ENCODE measurements at places on chromosomes 7 and 10. TPM values are rescaled to one million over a fixed set of nuclear protein-coding genes. Genes with fewer than 3 reads are reported as not detected.

DNA sequence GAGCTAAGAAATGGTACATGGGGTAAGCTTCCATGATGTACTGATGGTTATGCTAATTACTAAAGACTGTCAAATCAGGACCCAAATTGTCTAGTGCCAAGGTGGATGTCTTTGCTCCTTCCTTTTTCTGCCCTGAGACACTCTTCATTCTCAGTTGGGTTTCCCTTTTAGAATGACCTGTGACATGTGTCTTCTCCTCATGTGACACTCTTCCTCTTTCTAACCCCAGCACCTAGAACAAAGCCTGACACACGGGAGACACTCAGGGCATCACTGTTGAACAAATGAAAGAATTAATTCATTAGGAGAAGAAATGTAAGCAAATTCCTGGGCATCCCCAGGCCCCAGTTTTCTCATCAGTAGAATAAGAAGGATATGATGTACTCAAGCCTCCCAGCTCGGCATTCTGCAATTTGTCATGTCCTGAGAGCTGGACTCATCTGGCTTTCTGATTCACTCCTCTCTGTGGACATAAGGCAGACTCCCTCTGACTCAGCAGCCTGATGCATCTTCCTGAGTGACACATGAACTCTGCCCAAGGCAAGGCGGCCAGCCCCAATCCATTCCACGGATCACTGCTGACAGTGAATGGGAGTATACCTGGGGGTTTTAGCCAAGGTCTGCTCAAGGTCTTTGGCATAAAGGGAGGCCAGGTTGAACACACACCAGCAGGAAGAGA lies 473.8 kb downstream of the KCNMA1 start:
- H3K4me1 ChIP-seq: no peaks in the 10 kb centered on the region
- no peak for DNase-seq
- no peak overlapping the region for H3K27ac ChIP-seq
- H3K4me3 ChIP-seq: no peak overlapping the region

- no peak for DNase-seq
- H3K4me1 ChIP-seq: no peaks in the 10 kb centered on the region
- no peak overlapping the region for H3K4me3 ChIP-seq
- no peaks in the 10 kb centered on the region for H3K27me3 ChIP-seq
- no peak overlapping the region for H3K27ac ChIP-seq
- no peaks in the 10 kb centered on the region for H3K36me3 ChIP-seq
Measured at GRCh38 chr7:116653204-116653603, 18.8 kb upstream of the MET start.

DNA sequence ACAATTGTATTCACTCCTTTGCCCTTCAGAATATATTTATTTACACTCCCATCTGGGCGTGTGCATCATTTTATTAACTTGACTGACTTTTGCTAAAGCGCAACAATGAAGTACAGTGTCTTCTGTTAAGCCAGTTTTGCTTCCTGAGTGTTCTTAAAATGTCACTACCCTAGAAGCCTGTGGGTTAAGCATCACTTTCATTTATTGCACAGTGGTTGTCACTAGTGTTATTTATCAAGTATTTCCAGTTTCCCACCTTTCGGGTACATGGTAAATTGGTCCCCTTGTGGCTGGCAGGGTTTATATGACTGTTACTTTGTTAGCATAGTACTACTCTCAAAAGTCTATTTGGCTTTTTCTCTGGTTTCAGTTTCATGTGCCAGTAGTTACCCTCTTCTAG lies 3.3 kb downstream of the HILPDA start:
- no peak for DNase-seq
- H3K4me3 ChIP-seq: no peak overlapping the region
- H3K27me3 ChIP-seq: no peaks in the 10 kb centered on the region
- no peak overlapping the region for H3K27ac ChIP-seq
- peaks cover 19% of the 10 kb centered on the region for H3K4me1 ChIP-seq

DNA sequence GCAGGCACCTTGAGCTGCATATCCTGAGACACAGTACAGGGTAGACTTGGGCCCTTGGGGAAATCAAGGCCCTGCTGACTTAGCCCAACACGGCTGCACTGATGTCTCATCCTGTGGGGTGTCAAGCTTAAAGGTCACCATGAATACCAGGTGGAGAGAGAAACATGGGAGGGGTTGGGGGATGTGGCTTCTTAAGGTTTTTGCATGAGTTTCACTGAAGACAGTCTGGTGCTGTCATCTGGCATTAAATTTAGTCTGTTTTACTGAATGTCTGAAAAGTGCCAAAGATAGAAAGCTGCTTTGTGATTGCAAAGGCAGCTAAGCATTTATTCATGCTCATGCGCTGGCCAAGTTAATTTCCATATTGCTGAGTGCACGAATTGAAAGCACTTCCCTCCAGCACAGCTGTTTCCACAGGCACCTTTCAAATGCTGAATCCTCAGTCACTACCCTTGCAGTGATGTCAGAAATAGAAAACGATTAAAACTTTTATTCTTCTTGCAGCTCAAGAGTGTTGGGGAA lies 102.1 kb downstream of the OSBPL3 start:
- no peaks in the 10 kb centered on the region for H3K27me3 ChIP-seq
- no peak for DNase-seq
- H3K4me1 ChIP-seq: no peaks in the 10 kb centered on the region
- no peak overlapping the region for H3K4me3 ChIP-seq
- H3K36me3 ChIP-seq: no peaks in the 10 kb centered on the region
- H3K27ac ChIP-seq: no peak overlapping the region

DNA sequence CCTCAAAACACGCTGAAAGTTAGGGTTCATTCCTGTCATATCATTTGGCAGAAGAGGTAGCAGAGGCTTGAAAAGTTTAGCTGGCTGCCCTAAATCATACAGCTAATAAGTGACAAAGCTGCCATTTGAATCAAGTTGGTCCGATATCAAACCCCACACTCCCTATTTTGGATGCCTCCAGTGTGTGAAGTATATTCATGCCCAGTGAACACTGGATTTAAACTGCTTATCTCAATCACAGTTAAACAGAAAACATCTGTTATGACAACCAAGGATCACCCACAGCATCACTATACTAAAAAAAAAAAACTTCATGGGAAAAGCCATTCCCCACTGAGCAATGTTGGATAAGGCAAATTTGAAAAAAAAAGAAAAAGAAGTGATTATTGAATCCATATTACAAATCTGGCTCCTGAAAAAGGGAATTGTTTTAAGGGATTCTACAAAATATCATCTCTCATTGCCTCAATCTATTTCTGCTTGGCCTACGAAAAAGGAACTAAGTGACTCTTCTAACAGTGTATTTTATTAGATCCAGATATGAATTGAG lies 48.3 kb downstream of the ABCB1 start:
- no peaks in the 10 kb centered on the region for H3K27me3 ChIP-seq
- H3K4me3 ChIP-seq: no peak overlapping the region
- H3K27ac ChIP-seq: no peak overlapping the region
- DNase-seq: no peak
- no peaks in the 10 kb centered on the region for H3K4me1 ChIP-seq

- no peaks in the 10 kb centered on the region for H3K4me1 ChIP-seq
- no peak overlapping the region for H3K27ac ChIP-seq
- H3K4me3 ChIP-seq: no peak overlapping the region
- no peaks in the 10 kb centered on the region for H3K27me3 ChIP-seq
Measured at GRCh38 chr7:34622771-34623250, 35.2 kb upstream of the NPSR1 start.

DNA sequence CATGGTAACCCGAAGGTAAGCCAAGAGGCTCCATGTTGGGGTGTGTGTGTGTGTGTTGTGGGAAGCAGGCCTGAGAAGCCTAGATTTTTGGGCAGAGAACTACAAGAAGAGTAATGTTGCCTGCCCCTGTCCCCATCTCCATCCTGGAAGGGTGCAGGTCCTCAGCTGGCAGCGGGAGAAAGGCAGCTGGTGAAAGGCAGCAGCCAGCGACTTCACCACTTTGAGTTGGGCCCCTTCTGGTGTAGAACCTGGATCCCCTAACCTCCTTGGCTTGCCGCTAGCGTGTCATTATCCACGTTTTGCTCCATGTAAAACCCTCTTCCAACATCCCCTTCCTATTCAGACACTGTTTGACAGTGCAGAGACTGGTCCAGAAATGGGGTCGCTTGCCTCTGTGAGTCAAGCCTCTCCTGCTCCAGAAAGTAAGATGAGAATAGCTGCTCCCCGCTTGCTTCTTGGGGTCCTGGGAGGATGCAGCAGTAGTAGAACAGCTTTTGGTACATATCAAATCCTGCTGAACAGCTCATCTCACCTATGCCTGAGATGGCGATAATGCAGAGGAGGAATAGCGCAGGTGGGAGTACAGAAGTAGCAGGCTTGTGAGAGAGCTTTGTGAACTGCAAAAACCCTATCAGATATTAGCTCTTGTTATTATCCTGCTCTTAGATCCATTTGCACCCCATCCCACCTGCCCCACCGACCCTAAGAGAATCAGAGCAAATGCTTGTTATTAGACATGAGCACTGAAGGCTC lies 22.1 kb upstream of the CDH23 start:
- no peak overlapping the region for H3K4me3 ChIP-seq
- no peak for DNase-seq
- no peaks in the 10 kb centered on the region for H3K27me3 ChIP-seq
- no peaks in the 10 kb centered on the region for H3K36me3 ChIP-seq

- no peak overlapping the region for H3K4me3 ChIP-seq
- DNase-seq: no peak
- no peaks in the 10 kb centered on the region for H3K4me1 ChIP-seq
- H3K27me3 ChIP-seq: no peaks in the 10 kb centered on the region
- H3K27ac ChIP-seq: no peak overlapping the region
Measured at GRCh38 chr7:93030605-93031225, 87.1 kb downstream of the SAMD9 start.

DNA sequence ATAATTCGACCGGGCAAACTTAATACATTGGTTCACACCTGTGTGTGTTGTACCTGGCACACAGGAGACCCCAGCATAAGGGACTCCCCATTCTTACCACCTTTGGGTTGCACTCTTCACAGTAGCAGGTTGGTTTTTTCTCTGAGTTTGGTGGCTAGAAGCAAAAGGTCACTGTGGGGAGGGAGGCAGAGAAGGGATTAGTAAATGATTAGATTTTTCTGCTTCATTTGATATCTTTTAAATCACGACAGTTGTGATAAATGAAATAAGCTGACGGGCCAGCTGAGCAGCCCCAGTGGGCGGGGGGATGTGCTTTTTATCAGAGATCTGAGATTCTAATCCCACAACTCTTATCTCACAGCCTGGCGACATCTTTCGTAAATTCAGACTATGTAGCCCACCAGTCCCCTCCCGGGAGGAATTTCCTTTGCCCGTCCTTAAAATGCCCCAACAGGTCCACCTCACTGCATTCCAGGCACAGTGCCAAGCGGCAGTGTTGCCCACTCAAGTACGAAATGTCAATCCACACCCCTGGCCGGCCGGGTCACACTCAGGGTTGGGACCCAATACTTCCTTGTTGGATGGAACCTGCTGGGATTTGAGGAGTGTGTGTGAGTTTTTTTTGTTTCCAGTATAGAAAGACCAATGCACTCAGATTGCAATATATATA lies 10.5 kb upstream of the KCP start:
- no peaks in the 10 kb centered on the region for H3K36me3 ChIP-seq
- peak; percentile 26 for DNase-seq
- H3K27me3 ChIP-seq: no peaks in the 10 kb centered on the region
- H3K4me1 ChIP-seq: no peaks in the 10 kb centered on the region

GRCh38 chr10:1516492-1517165 lies 220.7 kb downstream of the ADARB2 start:
- DNase-seq: no peak
- no peaks in the 10 kb centered on the region for H3K4me1 ChIP-seq
- no peak overlapping the region for H3K4me3 ChIP-seq
- H3K27ac ChIP-seq: no peak overlapping the region

DNA sequence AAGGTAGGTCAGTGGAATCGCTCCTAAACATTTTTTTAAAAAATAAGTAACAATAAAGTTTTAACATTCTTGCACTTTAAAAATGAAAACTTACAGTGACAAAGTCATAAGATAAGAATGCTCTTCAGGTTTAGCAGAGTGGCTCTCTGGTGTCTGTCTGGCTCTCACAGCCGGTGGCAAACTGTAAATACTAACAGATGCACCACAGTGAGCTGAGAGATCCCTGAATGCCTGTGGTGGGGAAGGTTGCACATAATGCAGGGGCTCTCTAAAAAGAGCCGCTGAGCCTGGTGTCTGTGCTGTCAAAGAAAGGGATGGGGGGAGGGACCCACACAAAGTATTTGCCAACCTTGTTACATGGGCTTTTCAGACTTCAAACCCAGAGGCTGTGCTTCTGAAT lies 498.3 kb downstream of the CCSER2 start:
- H3K4me1 ChIP-seq: no peaks in the 10 kb centered on the region
- no peak overlapping the region for H3K27ac ChIP-seq
- no peak overlapping the region for H3K4me3 ChIP-seq
- no peaks in the 10 kb centered on the region for H3K36me3 ChIP-seq

DNA sequence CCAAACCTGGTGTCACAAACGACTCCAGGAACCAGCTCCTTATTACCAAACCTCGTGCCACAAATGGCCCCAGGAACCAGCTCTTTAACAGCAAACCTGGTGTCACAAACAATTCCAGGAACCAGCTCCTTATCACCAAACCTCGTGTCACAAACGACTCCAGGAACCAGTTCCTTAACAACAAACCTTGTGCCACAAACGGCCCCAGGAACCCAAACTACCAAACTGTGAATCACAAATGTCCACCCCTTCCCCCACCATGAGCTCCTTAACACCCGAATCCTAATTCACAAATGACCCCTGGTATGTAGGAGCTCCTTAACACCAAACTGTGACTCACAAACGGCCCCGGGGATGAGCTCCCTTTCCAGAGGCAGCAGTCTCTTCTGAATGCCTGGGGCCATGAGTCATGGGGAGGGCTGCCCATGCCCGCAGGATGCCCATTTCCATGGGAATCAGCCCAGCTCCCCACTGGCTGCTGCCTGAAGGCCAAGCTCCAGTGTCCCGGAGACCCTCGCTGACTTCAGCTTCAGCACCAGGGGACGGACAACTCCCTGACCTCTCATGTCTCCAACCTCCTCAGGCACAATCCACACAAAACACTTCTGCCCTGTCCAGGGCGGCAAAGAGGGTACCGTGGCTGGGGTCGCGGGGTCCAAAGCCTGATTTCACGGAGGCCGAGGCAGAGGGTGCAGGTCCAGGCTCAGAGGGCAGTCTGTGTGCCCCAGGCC lies 213.1 kb downstream of the ELFN1 start:
- no peaks in the 10 kb centered on the region for H3K36me3 ChIP-seq
- no peaks in the 10 kb centered on the region for H3K27me3 ChIP-seq
- no peak overlapping the region for H3K4me3 ChIP-seq
- no peak for DNase-seq
- no peak overlapping the region for H3K27ac ChIP-seq

GRCh38 chr10:124683814-124684213 lies 60.4 kb downstream of the FAM53B start:
- H3K4me3 ChIP-seq: no peak overlapping the region
- H3K27ac ChIP-seq: no peak overlapping the region
- no peak for DNase-seq
- peaks cover 5% of the 10 kb centered on the region for H3K36me3 ChIP-seq
- H3K4me1 ChIP-seq: no peaks in the 10 kb centered on the region
- H3K27me3 ChIP-seq: no peaks in the 10 kb centered on the region

Gene NRCAM
- total RNA-seq: 42.9 TPM

Gene LIPN
- not detected for total RNA-seq

Gene TRPV5
- total RNA-seq: not detected

Gene NACAD
- 1.4 TPM for total RNA-seq

Gene GNG11
- total RNA-seq: 4.6 TPM

Measured in pancreas (tissue), 10 donors.